ENCODE measurements at places on chromosomes 12 and 14.

DNA sequence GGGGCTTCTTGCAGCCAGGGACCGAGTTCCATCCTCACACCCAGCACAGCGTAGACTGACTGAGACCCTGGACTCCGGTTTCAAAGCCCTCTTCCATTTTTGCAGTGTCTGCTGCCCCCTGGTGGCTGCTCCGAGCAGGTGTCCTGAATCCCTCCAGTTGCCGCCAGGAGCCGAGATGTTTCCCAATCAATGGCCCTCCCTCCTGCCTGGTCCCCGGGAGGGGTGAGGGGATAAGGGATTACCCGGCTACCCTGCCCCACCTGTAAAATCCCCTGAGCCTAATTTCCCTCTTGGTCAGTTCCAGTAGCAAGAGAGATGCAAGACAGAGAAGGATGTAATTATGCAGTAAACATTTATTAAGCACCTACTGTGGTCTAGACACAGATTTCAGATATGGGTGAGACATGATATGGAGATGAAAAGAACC lies 55.0 kb downstream of the PHETA1 start:
- DNase-seq: peak; percentile 68

GRCh38 chr12:42737398-42737797 lies 147.9 kb upstream of the PRICKLE1 start:
- no peak for DNase-seq

GRCh38 chr14:104689881-104690711 lies 678 bp downstream of the INF2 start:
- DNase-seq: peak; percentile 59

DNA sequence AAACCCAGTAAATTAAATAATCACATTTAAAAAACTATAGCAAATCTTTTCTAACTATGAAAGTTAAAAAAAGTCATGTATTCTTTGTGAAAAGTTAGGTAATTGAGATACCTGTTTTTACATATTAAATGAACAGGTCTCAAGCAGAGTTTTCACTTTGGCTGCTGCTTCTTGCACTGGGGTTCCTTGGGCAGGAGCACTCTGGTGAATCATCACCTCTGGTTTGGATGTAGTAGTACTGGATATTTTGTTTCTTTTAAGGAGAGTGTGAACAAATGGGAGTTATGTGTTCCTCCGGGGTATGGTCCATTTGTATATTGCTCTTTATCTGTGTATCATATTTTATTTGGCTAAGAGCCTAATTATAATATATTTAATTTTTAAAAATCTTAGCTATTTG lies 82.7 kb downstream of the FUT8 start:
- DNase-seq: no peak

GRCh38 chr12:4240161-4240783 lies 33.3 kb upstream of the CCND2 start:
- no peak for DNase-seq

- no peak for DNase-seq
Observed at GRCh38 chr12:130133851-130134562, 28.3 kb upstream of the FZD10 start.

GRCh38 chr12:54390668-54391551 lies 6.4 kb upstream of the ZNF385A start:
- no peak for DNase-seq

- no peak for DNase-seq
Observed at GRCh38 chr12:125470838-125471783, 405.9 kb downstream of the AACS start.

GRCh38 chr12:108704527-108704926 lies 26.8 kb downstream of the CORO1C start:
- DNase-seq: no peak

- DNase-seq: peak; percentile 60
Observed at GRCh38 chr14:102055181-102055901, 31.5 kb downstream of the HSP90AA1 start.

GRCh38 chr12:30980955-30981662 lies 54.6 kb downstream of the TSPAN11 start:
- DNase-seq: no peak

DNA sequence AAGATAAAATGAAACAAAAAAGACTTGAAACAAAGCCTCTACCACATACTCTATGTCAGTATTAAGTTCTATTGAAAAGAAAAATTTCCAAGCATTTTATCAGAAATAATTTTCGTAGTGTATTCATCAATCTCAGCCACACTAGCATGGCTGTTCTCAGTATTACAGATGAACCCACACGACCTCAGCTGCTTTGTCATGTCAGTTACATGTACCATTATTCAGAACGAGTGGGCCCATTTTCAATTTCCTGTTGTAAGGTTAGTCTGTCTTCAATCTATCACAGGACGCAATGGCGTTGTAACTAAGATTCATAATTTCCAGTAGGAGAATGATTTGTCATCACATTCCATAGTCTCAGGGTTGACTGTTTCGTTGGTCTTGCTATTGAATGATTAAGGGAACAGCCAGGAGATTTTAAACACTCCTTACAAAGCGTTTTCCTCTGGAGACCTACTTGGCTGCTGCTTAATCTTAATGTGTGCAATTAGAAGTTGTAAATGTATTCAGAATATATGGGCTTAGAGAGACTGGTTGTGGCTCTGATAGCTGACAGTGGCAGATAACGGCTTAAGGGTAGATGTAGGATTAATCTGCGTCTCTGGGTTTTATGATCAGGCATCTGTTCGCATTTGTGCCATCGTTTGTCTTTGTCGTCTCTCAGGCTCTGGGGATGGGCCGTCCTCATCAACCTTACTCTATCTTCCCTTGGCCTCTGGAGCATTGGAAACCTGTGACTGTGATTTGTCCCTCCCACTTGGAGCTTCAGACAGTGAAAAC lies 65.4 kb downstream of the GLT1D1 start:
- no peak for DNase-seq

DNA sequence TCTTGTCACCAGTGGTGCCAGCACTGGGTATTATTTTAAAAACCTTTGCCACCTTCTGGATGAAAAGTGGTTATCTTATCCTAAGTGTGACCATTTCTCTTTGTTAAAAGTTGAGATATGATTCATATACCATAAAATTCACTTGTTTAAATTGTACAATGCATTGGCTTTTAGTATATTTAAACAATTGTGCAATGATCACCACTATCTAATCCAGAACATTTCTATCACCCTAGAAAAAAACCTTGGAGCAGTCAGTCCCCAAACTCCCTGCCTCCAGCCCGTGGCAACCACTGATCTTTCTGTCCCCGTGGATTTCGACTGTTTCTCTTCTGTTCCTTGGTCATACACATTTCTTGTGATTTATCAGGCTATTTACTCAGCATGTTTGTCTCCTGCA lies 28.3 kb downstream of the SH2B3 start:
- no peak for DNase-seq

- DNase-seq: no peak
Observed at GRCh38 chr12:20375560-20375959, 7.2 kb downstream of the PDE3A start.

- no peak for DNase-seq
Observed at GRCh38 chr12:9717070-9717925, 15.6 kb downstream of the CLECL1 start.

DNA sequence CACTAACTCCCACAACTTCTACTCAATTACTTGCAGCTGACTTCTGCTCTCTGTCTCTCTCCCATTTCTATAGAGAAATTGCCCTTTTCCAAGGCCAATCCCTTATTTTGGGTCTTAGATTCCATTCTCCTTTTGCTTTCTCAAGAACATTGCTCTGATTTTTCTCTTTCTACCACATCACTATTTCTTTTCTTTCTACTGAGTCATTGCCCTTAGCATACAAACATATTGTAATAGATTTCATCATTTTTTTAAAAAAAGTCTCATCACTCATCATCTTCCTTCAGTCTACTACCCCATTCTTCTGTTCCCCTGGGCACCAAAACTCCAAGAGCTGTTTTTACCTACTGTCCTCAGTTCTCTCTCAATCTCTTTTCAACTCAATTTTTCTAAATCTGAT lies 4.4 kb upstream of the KCNA1 start:
- DNase-seq: no peak

GRCh38 chr12:114340231-114340630 lies 65.7 kb downstream of the TBX5 start:
- DNase-seq: no peak

- DNase-seq: no peak
Observed at GRCh38 chr12:6928022-6928702, 403 bp downstream of the ATN1 start.

DNA sequence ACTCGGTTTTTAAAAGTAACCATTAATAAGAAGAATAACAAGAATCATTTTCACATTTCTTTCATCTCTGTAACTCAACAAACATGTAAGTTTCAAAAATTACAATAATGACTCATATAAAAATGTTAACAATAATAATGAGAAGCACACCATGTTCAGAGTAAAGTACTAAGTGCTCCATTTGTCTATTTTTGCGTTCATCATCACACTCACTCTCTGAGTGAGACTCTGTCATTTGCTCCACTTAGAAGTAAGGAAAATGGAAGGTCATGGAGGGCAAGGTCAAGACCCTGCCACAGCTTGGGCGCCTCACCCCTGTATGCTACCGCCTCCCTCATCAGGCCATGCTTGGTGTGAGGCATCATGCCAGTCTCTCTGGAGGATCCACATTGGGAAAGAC lies 129.9 kb downstream of the TMEM30B start:
- no peak for DNase-seq

GRCh38 chr12:99271071-99271470 lies 376.5 kb upstream of the GARIN6 start:
- no peak for DNase-seq

DNA sequence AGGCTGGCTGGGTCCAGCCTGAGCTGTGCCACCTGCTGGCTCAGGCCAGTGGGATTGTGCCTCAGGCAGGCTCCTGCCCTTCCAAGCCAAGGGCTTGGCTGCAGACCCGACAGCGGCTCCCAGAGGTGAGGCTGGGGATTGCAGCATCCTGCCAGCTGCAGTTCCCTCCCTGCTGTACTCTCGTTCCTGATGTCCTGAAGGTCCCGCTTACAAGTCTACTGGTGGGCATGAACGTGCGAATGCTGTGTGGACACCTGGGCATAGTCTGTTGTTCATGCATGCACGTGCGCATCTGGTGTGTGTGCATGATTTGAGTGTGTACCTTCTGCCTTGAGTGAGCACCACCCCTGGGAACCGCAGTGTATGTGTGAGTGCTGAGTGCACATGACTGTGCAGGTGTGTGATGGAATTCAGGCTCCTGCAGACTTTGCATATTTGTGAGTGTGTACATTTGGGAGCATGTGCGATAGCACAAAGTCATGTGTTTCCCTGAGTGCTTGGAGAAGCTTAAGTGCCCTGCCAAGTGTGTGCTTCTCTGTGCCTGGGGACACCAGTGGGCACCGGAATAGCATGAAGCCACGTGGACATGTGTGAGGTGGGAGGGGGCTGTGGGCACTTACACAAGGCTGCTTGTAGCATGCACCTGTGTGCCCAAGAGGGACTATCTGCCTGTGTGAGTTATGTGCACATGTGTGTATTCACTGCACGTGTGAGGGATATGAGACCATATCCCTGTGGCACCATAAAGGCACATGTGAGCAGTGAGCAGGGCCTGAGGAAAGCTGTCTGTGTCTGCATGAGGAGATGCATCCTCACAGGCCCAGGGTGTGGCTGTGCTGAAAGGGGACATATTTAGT lies 19.3 kb upstream of the KRT7 start:
- DNase-seq: peak; percentile 86

DNA sequence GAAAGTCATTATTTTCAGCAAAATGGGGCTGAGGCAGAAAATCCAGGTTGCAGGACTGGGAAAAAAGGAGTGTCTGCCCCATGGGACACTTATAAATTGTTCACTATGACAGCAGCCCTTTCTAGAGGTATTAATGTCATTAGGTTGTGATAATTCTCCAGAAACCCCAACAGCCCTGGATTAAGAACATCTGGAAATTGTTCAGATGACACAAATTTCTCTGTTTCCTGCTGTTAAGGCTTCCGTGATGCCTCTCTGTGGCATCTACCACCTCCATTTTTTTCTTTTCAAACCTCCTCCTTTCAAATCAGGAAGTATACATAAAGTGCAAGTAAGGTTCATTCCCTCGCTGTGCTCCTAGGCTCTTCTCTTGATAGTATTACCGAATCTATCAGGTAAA lies 25.6 kb downstream of the EGLN3 start:
- no peak for DNase-seq

- DNase-seq: no peak
Observed at GRCh38 chr12:110001596-110001995, 2.4 kb downstream of the ANKRD13A start.

GRCh38 chr12:10363914-10364814 lies 25.7 kb downstream of the KLRK1 start:
- peak; percentile 64 for DNase-seq

DNA sequence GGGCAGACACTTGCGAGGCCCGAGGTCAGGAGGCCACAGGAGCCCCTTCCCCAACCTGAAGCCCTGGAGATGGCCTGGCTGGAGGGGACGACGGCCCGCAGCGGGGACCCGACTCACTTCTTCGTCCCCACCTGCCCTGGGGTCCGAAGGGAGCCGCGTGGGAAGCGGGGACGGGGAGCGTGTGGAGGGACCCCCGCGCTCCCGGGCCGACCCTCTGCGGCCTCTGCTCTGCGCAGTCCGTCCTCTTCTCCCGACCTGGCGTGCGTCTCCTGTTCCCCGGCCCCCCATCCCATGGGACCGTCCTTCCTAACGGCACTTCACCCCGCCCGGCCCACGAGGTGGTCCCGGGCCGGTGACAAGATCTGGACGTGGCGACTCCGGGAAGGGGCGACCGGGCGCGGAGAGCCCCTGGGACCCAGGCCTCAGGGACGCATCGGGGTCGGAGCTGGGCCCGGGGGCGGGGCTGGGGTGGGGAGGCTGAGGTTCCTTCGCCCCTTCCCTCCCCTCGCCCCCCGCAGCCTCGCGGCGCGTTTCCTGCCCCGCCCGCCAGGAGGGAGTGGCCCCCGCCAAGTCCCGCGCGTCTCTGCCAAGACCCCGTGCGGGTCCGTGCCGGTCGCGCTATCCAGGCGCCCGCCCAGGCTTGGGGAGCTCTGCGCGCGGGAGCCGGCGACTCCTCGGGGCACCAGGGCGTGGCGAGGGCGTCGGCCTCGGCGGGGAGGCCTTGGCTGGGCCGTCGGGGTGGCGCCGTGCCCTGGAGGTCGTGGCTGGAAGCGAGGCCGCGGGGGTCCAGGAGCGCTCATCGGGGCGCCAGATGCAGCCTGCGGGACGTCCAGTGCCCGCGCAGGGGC lies 97.1 kb downstream of the TNFAIP2 start:
- DNase-seq: no peak

DNA sequence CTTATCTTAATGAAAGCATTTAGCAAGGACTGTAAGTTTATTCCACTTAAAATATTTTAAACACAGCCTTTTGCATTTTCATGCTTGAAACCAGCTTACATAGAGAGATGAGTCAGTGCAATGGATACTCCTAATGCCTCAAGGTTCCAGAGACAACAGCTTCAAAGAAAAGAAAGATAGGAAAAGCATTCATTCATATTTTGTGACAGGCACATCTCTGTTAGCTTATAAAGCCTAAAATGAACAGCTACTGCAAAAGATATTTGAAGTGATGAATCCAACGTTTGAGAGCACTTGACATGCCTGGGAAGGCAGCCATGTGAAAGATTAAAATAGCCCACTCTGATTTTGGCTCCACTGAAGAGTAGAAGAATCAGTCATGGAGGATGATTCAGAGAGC lies 814.5 kb downstream of the RPS29 start:
- no peak for DNase-seq

- DNase-seq: no peak
Observed at GRCh38 chr12:107133462-107133861, 40.1 kb upstream of the CRY1 start.

All from myocyte (in vitro differentiated cells).